ENCODE measurements at places on chromosomes 4 and X.

DNA sequence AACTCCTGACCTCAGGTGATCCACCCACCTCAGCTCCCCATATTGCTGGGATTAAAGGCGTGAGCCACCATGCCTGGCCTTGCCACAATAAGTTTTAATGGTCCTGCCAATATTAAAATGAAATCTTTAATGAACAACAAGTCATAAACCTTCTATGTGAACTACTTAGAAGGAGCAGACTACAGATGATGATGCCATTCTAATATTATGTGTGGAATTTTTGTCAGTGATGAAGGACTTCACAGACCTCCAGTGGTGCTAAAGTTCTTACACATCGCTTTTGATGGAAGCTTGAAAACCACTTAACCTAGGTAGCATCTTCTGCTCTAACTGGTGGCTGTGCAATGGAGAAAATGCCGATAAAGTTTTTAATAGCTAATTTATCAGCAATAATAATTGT, 331.4 kb downstream of the CCSER1 start:
- DNase-seq, result no peak

- DNase-seq, result no peak
Measured at GRCh38 chr4:184461711-184462441, 12.5 kb downstream of the IRF2 start.

- no peak for DNase-seq
Measured at GRCh38 chrX:130555341-130555740, 153.6 kb downstream of the RBMX2 start.

DNA sequence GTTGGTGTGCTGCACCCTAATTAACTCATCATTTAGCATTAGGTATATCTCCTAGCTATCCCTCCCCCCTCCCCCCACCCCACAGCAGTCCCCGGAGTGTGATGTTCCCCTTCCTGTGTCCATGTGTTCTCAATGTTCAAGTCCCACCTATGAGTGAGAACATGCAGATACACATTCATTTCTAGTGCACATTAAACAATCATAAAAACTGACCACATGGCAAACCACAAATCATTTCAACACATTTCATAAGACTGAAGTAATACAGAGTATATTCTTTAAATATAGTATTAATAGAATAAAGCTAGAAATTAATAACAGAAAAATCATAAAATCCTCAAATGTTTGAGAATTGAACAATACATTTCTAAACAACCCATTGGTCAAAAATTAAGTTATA, 34.1 kb downstream of the PRKG2 start:
- DNase-seq, result no peak

DNA sequence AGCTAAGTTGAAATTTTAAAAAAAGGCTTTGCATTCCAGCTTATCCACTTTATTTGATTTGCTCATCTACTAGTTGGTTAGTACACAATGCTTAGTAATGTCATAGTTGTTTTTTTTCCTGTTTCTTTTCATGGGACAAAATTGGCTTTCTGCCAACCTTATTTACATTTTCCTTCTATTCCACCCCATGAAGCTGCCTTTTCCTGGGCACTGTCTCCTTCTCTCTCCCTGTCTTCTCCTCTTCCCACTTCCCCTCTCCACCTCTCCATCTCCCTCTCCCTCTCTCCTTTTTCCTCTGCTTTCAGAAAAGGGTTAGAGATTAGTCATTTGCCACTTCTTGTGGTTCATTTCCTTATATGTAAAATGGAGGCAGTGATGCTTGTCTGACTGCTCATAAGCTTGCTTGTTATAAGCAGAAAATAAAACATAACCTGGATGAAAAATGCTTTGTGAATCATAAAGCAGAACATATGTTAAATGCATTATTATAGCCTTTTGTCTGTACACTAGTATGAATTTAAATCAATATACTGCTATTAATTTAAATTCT, 181.9 kb downstream of the CEP135 start:
- no peak for DNase-seq

DNA sequence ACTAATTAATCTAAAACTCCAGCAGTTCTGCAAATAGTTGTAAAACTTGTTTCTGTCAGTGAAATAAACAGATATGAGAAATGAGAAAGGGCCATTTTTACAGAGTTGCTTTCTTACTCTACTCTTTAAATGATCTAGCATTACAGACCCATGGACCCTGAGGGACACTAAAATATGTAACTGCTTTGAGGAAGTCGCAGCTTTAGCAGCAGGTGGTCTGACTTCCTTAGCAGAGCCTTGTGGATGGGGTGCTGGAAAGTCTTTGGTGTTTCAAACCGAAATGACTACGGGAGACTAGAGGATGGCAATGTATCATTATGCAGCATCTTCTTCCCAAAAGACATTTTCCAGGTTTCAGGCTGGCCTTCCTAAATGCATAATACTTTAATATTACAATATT, 18.7 kb downstream of the SHISA3 start:
- no peak for DNase-seq

DNA sequence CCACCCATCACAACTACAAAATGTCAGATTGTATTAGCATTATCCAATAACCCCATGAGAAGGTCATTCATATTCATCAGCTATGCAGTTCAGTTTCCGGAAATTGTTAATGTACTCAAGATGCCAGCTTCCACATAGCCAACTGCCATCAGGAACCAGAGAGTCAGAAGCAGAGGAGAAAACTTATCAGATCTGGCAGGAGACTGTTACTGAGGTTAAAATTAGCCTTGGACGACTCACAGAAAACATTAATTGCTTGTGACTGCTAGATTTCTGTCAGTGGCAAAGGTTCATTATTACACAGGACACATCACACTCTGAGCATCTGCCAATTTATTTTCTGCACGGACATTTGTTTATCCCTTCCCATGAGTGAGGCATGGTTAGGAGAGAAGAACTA, 352.8 kb downstream of the DHRSX start:
- DNase-seq, result no peak

GRCh38 chr4:148200960-148201359, 241.3 kb downstream of the NR3C2 start:
- DNase-seq, result no peak

DNA sequence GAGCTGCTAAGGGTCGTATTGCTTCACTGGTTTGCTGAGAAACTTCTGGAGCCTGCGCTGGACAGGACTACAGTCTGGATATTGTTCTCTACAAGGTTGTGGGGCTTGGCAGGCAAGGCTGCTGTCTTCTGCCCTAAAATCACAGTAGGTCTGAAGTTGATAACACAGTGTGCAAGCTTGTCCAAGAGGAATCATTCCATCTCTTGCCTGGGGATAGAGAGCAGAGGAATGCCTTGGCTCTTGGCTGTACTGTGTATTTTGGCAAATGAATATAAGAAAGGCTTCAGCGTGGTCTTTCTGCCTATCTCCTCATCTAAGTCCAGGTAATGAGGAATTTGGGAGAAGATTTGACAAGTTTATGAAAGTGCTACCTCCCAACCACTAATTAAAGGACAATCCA, 9.4 kb upstream of the RASL11B start:
- no peak for DNase-seq
